ENCODE measurements at places on chromosomes 1 and 21. TPM values are rescaled to one million over a fixed set of nuclear protein-coding genes. Genes with fewer than 3 reads are reported as not detected.

DDR2 gene
- 0.16 TPM for total RNA-seq

LRRC71 gene
- not detected for total RNA-seq

OR2W3 gene
- total RNA-seq, result not detected

ADCY10 gene
- total RNA-seq, result 0.32 TPM

AGBL4 gene
- total RNA-seq, result not detected

OR6N1 gene
- not detected for total RNA-seq

S100A12 gene
- total RNA-seq, result not detected

AJAP1 gene
- total RNA-seq, result not detected

CFAP107 gene
- not detected for total RNA-seq

DCST1 gene
- total RNA-seq, result not detected

DMRTA2 gene
- 0.12 TPM for total RNA-seq

DNA sequence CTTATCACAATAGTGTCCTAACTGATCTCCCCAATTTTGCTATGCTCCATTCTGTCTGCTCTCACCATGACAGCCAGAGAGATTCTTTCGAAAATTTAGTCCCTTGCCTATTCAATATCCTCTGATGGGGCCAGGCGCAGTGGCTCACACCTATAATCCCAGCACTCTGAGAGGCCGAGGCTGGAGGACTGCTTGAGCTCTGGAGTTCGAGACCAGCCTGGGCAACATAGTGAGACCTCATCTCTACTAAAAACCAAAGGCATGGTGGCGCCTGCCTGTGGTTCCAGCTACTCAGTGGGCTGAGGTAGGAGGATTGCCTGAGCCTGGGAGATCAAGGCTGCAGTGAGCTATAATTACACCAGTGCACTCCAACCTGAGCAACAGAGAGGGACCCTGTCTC, 16.1 kb upstream of the PDZK1IP1 start:
- H3K27me3 ChIP-seq, result peaks cover 28% of the 10 kb centered on the region
- H3K4me3 ChIP-seq, result no peak overlapping the region
- no peak for DNase-seq

DNA sequence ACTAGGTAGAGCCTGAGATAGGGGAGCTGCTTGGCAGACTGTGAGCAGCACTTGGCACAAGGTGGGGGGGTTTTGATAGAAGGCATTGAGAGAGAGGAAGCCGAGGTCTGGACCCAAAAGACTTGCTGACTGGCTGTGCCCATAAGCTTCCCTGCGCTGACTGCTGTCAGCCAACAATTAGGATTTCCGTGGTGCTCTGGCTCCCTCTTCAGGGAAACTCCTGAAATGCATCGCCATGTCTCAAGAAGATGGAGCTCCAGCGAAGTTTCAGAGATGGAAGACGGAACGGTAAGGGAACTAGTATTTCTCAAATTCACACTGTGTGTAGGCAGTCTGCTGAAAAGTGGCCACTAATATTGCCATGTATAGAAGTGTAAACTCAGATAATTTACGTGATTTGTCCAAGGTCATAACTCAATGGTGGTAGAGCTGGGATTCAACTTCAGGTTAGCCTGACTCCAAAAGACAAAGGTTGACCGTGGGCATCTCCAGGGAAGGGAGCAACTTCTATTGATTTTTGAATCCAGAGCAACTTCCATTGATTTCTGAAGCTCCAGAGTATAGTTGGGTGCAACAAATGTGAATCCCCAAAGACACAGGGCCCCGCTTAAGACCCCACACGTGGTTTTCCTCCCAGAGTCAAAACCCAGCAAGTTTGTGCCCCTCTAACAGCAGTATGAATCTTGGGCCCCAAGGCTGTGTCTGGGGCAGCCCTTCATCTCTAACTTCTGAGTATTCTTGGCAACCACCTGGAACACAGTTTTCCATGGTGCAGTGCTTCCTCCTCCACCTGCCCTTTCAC, 44.5 kb upstream of the CRNN start:
- no peak overlapping the region for H3K4me3 ChIP-seq
- no peaks in the 10 kb centered on the region for H3K36me3 ChIP-seq
- peak; percentile 88 for DNase-seq

DNA sequence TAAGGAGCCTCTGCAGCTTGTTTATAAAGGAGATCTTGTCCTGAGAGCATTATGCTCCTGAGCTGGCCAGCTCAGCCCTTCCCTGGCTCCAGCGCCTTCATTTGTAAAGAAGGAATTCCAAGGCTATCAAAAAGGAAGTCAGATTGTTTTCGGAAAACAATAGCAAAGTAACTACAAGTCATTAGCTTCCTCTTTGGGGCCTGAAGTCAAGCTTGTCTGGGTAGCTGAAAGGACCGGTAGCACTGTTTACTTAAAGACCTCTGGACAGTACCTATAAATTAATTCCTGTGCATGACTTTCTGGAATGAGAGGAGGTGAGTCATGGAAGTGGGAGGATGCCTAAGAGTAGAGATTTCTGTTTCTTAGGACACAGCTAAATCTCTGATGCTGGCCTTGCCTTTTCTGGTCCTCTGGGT, 20.7 kb upstream of the GJA5 start:
- H3K4me3 ChIP-seq, result no peak overlapping the region
- H3K27me3 ChIP-seq, result peaks cover 35% of the 10 kb centered on the region
- H3K36me3 ChIP-seq, result no peaks in the 10 kb centered on the region
- H3K4me1 ChIP-seq, result no peaks in the 10 kb centered on the region
- H3K27ac ChIP-seq, result no peak overlapping the region

GRCh38 chr1:74857676-74858075, 124.7 kb downstream of the TYW3 start:
- H3K27me3 ChIP-seq, result no peaks in the 10 kb centered on the region
- no peaks in the 10 kb centered on the region for H3K36me3 ChIP-seq

DNA sequence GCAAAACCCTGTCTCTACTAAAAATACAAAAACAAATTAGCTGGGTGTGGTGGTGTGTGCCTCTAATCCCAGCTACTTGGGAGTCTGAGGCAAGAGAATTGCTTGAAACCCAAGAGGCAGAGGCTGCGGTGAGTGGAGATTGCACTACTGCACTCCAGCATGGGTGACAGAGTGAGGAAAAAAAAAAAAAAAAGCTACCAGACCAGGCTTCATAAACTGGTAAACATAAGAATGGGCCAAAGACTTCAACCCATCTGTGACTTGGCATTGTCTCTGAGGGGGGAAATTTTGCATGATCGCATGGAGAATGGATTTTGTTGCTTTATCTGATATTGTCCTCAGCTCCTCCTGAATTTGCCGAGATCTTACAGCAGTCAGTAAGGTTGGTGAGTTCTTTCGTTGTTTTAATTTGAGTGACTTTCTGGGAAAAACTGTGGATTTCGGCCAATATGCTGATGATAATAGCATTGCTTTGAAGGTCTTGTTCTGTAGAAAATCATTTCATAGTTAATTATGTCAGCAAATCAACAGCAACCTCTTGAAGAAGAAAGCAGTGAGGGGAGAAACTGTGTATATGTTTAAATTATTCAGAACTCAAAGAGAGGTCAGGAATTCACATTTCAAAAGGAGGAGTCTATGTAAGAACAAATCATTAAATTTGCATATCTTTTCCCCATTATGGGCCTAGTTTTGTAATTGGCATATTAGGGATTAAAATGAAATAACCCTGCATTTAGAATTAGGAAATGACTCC, 13.1 kb downstream of the FGGY start:
- H3K4me3 ChIP-seq, result no peak overlapping the region
- no peak overlapping the region for H3K27ac ChIP-seq
- H3K36me3 ChIP-seq, result peaks cover 41% of the 10 kb centered on the region
- H3K4me1 ChIP-seq, result peaks cover 26% of the 10 kb centered on the region
- DNase-seq, result no peak

DNA sequence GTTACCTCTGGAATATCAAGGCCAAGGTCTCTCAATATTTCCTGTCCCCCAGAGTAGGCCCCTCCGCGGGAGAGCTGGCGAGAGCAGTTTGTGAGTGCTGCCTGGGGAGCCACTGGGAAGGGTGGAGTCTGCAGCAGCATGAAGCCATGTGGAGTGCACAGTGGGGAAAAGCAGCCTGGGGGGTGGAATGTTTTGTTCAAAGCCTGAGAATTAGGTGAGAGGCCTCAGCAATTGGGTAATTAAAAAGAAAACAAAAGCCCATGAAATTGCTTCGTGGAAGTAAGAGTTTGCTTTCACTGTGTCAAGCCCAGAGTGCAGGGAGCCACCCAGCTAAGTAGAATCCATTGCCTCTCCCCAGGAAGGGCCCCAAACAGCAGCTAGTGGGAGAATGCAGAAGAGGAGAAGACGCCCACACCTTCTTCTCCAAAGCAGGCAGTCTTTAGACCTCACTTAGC, 30.2 kb upstream of the DISC1 start:
- no peak for DNase-seq
- H3K4me3 ChIP-seq, result no peak overlapping the region
- H3K27me3 ChIP-seq, result no peaks in the 10 kb centered on the region
- H3K4me1 ChIP-seq, result peaks cover 2% of the 10 kb centered on the region
- no peaks in the 10 kb centered on the region for H3K36me3 ChIP-seq

DNA sequence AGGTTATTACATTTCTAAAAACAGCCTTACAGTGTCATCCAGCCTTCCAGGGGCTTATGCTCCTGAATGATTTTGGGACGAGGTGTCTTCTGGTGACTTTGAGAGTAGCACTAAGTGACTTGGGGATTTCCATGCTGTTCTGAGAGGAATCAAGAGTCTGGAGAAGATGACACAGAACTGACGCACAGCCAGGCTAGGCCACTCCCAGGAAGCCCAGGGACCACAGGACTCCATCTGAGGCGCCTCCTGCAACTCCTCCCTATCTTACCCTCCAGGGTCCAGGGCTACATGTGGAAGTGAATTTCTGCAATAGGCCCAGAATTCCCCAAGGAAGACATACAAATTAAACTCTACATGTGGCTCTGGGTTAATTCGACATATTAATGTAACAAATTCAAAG, 92.5 kb downstream of the SLC25A24 start:
- DNase-seq, result no peak
- no peak overlapping the region for H3K27ac ChIP-seq
- no peak overlapping the region for H3K4me3 ChIP-seq
- peaks cover 3% of the 10 kb centered on the region for H3K27me3 ChIP-seq
- H3K4me1 ChIP-seq, result peaks cover 2% of the 10 kb centered on the region

DNA sequence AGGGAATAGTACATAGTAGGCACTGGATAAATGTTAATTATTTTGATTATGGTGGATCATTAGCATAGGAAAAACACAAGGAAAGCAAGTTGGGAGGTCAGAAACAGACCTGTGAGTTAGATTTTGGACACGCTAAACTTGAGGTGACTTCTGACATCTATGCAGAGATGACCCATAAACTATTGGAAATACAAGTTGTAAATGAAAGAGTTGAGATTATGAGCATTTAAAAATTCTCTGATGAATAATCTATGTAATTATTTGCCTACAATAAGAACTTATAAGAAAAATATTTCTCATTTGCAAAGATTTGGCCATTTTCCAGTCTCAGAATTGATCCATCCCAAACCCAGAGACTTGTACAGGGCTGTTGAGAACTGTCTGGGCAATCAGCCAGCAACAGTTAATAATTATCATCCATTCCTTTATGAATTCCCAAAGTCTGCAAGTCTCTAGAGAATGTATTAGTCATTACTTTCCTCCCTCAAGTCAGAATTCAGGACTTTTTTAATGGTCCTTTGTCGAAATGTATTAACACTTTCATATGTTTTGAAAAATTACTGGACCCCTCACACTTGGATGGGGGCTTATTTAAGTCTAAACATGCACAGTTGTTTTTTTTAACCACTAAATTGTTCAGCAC, 19.4 kb upstream of the SLAMF6 start:
- H3K27me3 ChIP-seq, result no peaks in the 10 kb centered on the region
- H3K4me1 ChIP-seq, result peaks cover 49% of the 10 kb centered on the region
- DNase-seq, result no peak
- no peak overlapping the region for H3K4me3 ChIP-seq
- peaks cover 22% of the 10 kb centered on the region for H3K36me3 ChIP-seq

DNA sequence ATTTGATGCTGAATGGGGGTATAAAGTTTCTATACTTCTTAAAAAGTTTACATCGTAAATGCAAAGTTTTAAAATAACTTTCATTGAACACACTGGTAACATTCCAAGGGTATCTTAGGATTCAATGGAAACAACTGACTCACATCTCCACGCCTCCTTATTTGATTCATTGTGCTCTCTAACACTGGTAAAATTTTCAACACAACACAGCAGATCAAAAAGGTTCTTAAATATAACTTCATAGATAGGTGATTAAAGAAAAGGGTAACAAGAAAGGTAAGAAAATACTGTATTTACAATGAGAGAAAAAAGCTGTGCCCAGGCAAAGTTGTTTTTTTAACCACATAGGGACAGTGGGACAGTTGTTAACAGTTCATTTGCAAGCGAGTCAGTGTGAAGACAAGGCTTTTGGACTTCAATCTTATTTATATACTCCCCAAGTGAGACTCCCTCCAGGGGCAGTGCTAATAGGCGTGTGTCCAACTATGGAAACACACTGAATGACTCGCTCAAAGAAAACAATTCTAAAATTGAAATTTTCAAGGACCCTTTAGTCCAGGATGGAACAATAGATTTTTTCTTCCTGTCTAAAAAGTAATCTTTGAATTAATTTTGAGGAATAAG, 140.5 kb downstream of the TIAM1 start:
- no peak overlapping the region for H3K27ac ChIP-seq
- DNase-seq, result no peak
- H3K4me1 ChIP-seq, result peaks cover 2% of the 10 kb centered on the region
- peaks cover 8% of the 10 kb centered on the region for H3K27me3 ChIP-seq

DNA sequence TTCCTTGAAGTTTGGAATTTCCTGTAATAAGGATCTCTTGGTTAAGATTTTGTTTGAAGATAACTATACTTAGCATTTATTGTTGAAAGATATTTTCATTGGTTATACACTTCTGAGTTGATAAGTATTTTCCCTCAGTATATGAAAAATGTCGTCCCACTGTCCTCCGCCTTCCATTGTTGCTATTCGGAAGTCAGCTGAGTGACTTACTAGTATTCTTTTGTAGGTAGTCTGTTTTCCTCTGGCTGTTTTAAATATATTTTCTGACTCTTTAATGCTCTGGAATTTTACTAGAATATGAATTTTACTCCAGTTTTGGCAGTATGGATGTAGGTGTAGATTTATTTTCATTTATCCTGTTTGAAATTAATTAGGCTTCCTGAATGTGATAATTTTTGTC, 498.7 kb upstream of the NFIA start:
- H3K27ac ChIP-seq, result no peak overlapping the region
- no peaks in the 10 kb centered on the region for H3K27me3 ChIP-seq
- DNase-seq, result no peak

DNA sequence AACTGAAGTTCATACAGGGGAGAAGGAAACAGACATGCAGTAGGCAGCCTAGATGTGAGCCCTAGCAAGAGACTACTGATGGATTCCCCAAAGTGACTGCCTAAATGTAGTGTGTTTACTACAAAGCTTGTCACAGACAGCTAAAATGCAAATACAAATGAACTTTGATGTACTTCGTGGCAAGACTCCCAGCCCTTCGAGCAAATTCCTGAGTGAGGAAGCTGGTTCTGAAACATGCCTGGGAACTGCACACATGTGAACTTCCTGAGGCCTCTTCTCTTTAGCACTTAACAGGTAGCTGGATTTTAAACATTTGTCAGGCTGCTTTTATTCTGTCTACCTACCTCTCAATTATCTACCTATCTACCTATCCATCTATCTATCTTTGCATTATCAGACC, 6.7 kb upstream of the IRF2BP2 start:
- peaks cover 5% of the 10 kb centered on the region for H3K27me3 ChIP-seq
- H3K36me3 ChIP-seq, result no peaks in the 10 kb centered on the region
- H3K27ac ChIP-seq, result no peak overlapping the region
- H3K4me1 ChIP-seq, result peaks cover 29% of the 10 kb centered on the region
- DNase-seq, result no peak

GRCh38 chr1:176858433-176858916, 306.0 kb downstream of the ASTN1 start:
- H3K4me3 ChIP-seq, result no peak overlapping the region
- H3K27ac ChIP-seq, result no peak overlapping the region
- DNase-seq, result no peak
- H3K4me1 ChIP-seq, result no peaks in the 10 kb centered on the region
- H3K27me3 ChIP-seq, result no peaks in the 10 kb centered on the region

GRCh38 chr1:60108196-60108595, 34.6 kb upstream of the C1orf87 start:
- DNase-seq, result no peak
- H3K4me3 ChIP-seq, result no peak overlapping the region
- H3K36me3 ChIP-seq, result no peaks in the 10 kb centered on the region

Measured in activated CD8-positive, alpha-beta memory T cell treated with anti-CD3 and anti-CD28 coated beads, Interleukin-2, amount 10 ng/mL, durations not matched to agents 7 days and 5 days (primary cell).